NCI-H774 (cell line): ENCODE measurements at places on chromosomes 3 and 15.

- DNase-seq, result no peak
Observed at GRCh38 chr3:127204841-127205582, 12.1 kb downstream of the PRR23E start.

DNA sequence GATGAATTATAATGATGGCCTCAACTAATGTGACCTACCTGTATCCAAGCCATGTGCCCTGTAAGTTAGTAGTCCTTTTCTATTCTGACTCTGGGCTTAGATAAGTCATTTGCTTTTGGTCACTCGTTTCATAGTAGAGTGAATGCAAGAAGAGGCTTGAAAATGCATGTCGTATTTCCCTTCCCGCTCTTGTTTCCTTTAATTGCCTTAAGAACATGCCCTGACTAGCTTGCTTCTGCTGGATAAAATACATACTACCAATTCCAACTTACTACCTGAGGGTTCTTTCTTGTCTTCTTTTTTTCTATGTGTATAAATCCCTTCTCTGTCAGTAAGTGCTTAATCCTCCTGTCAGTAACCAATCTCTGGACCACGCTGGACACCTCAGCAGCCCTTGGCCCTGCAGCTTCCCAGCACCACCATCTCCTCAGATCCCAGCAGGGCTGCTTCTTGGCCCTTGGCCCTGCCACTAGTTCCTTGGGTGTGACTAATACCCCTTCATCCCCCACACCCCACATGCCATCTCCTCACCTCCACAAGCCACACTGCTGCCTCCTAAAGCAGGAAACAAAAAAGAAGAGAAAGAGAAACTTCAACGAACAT, 771.7 kb downstream of the IGSF11 start:
- DNase-seq, result no peak

- DNase-seq, result no peak
Observed at GRCh38 chr15:55858661-55859060, 115.7 kb upstream of the PRTG start.

GRCh38 chr3:187222801-187223200, 25.5 kb downstream of the RTP1 start:
- DNase-seq, result no peak

DNA sequence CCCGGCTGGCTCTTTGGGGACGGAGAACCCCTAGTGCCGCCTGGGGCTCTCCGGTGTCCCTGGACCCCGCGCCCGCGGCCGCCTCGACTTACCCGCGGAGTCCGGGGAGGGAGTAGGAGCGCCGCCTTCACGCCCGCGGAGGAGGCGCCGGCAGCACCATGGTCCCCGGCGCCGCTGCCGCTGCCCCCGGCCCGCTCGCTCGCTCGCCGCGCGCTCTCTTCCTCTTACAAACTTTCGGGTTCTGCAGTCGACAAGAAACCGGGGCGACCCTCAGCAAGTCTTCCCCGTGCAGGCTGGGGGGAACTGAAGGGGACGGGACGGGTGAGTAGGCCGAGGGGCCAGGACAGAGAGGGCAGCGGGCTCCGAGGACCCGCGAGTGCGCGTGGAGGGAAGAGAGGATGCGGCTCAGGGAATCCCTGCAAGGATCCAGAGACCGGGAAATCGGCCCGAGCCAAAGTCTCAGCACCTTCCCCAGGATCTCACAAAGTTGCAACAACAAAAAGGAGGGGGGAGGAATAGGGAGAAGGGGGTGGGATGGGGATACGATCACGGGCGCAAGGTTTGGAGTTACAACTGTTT, 2.0 kb downstream of the FOXP1 start:
- no peak for DNase-seq

DNA sequence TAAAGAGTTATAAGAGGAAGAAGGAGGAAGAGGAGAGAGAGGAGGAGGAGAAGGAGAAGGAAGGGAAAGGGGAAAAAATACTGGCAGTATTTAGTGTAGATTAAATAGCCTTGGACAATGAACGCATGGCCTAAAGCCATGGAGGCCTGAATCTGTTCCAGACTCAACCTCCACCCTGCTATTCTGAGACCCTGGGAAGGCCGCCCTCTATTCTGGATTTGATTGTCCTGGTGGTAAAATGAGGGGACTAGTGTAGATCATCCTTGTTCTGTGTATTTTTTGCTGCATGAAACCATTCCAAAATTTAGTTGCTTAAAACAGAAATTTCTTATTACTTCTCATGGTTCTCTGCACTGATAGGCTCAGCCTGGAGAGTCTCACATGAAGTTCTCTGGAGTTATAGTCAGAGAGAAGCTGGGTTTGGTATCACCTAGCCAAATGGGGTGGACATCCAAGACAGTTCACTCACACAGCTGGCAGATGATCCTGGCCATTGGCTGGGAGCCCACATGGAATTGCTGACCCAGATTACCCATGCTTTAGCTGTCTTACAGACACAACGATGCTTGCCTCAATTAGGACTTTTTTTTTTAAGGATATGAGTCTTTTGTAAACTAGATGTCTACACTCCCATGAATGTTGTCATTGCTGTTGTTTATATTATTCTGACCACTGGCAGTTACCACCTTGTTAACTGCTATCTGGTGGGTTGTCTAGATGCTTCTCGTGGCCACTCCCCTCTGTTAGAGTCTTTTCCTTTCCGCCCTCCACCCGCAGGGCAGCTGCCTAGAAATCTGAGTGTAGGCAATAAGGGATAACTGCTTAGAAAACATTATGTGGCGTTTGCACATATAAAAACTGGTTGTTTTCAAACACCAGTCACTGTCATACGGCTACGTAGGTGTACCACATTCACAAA, 149.9 kb downstream of the SST start:
- no peak for DNase-seq

GRCh38 chr3:170692720-170693119, 106.8 kb upstream of the SLC7A14 start:
- no peak for DNase-seq

DNA sequence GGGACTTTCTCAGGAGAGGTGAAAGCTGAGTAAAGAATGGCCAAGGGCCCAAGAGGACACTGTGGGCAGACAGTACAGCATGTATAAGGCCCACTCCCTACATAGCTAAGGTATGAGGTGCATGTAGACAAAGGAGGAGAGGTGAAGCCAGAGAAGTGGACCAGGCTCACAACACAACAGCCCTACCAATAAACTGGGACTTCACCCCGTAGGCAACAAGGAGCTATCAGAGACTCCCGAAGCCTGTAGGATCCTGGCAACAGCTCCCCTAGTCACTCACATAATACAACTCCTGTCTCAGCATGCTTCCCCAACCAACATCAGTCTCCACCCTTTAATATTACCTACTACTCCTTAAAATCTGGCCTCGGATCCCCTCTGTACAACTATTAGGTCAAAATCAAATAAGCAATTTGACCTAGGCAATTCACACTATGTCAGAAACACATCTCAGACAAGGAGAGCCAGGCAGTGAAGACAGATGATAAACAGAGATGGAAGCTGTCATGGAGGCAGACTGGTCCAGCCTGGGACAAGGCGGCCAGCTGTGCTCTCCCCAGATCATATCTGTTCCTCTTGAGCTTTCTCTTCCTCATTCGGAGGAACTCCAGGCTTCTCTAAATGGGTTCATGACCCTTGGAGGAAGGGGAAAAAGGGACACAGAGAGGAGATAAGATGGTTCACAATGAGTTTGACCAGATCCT, 1.4 kb downstream of the XXYLT1 start:
- no peak for DNase-seq

GRCh38 chr3:43013256-43013655, 34.1 kb downstream of the GASK1A start:
- no peak for DNase-seq

- no peak for DNase-seq
Observed at GRCh38 chr3:144051211-144051610, 79.6 kb downstream of the DIPK2A start.

- no peak for DNase-seq
Observed at GRCh38 chr15:25094066-25094465, 139.3 kb downstream of the SNRPN start.

DNA sequence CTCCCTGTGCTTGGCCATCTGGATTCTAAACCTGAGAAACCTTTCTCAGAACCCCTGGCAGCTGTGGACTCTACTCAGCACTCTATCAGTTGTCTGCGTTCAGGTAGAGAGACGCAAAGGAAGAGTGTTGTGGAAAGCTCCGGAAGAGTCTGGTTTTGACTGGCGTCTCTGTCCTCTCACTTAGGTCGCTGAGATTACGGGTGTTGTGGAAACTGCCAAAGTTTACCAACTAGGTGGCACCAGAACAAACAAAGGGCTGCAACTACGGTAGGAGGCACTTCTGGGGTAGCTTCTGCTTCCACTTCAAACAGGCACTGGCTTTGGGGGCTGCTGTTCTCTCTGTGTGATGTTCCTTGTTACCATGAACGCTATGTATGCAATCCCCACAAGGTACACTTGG, 19.2 kb upstream of the ITPKA start:
- DNase-seq, result no peak

GRCh38 chr15:90439946-90440345, 51.9 kb downstream of the IQGAP1 start:
- DNase-seq, result no peak

DNA sequence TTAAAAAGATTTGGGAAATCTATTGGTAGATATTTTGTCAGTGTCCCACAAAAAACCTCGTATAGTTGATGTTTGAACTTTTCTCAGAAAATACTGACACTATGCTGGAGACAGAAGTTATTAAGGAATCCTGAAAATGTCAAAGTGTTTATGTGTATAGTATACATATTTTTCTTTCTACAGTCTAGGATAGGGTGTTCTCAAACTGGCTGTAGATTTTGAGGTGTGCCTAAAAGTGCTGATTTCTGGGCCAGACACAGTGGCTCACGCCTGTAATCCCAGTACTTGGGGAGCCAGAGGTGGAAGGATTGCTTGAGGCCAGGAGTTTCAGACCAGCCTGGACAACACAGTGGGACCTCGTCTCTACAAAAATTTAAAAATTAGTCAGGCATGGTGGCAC, 322.0 kb downstream of the NLGN1 start:
- DNase-seq, result no peak

GRCh38 chr3:85678713-85679112, 719.9 kb downstream of the CADM2 start:
- no peak for DNase-seq

DNA sequence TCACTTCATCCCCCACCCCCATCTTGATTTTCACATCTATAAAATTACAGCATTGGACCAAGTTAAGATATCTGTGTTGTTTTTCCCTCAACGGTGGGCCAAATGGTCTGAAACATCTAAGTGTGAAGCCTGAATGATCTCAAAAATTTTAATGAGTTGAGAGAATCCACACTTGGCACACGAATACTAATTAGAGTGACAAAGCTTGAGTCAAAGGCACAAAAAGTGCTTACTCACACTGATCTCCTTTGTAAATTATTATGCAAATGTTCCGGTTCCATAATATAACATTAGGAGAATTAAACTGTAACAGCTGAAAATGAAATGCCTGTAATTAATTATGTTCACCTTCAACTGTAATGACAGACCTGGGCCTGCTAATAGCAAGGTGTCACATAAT, 33.6 kb downstream of the GPR176 start:
- no peak for DNase-seq

DNA sequence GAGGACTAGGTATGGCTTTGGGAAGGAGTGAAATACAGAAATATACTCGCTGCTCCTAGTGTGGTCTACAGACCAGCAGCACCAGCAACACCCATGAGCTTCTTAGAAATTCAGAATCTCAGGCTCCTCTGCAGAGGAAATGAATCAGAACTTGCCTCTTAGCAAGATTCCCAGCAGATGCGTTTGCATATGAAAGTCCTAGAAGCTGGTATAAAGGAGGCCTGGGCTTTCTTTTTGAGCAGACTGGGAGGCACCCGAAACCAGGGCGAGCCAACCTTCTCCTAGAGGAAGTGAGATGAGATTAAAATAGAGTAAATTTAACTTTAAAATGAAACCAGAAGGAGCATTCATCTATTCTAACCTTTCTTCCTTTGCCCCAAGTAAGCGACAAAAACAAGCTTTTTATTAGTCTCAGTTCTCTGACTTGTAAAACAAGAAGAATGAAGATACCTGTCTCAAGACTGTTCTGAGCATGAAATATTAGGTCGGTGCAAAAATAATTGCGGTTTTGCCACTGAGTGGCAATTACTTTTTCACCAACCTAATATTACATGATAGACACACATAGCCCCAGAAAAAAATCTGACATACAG, 140.0 kb downstream of the PDZRN3 start:
- DNase-seq, result no peak

- no peak for DNase-seq
Observed at GRCh38 chr3:191963182-191963581, 502.2 kb downstream of the PYDC2 start.

GRCh38 chr15:63605816-63606215, 8.6 kb downstream of the FBXL22 start:
- DNase-seq, result no peak

GRCh38 chr3:197349368-197349767, 51.0 kb upstream of the DLG1 start:
- no peak for DNase-seq

DNA sequence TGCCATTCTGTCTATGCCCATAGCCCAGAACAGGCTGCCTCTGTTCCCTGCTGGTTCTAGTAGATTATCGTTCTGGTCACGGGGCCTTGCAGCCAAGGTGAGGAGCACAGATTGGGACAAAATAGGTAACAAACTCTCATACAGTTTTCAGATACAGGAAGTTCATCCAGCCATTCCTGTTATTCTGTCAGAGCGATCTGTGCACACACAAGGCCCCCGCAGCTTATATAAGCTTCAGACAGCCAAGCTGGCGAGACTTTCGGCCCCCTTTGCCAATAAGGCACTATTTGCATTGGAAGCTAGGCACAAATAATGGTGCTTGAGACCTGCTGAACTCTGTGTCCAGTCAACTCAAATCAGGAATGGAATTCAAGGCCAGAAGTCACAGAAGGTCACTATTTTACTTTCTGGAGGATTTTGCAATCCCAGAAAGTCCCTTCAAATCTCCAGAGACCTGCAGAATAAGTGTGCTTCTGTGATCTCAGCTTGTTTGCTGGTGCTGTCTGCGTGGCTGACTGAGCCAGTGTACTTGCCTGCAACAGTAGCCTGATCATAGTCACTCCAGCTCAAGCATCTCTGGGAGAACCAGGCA, 69.4 kb downstream of the BFSP2 start:
- DNase-seq, result no peak

GRCh38 chr3:8982509-8982908, 19.2 kb upstream of the RAD18 start:
- DNase-seq, result no peak

DNA sequence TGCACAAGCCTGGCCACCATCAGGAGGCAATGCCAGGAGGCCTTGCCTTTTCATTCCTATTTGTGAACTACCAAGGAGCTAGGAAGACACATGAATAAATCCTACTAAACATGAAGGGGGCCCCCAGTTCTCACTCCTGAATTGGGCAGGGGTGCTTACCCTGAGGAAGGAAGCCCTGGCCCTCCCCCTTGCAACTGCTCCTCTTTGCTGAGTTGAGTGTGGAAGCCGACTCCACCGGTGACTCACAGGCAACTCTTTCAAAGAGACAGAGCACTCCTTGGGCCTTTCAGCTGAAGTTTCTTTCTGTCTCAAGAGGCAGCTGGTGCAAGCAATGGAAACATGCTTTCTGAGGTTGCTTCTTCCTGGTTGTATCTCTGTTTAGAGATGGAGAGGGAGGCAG, 1.7 kb downstream of the GABRG3 start:
- no peak for DNase-seq
